HuH-7 (cell line): ENCODE measurements at places on chromosomes 12 and 14.

DNA sequence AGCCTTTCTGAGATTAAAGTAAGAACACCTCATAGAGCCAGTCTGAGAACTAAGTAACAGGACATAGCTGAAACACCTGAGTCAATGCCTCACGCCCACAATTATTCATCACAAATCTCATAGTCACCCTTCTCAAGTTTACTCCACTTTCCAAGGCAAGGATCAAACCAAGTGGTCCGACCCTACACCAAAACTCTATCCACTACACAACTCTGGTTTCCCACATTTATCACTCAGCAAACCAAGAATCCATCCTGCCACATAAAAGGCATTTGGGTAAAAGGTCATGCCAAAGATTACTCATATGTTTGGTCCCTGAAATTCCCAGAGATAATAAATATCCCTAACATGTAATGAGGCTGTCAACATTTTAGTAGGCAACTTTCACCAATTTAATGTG is 144.1 kb downstream of the RPAP3 start:
- DNase-seq = no peak

GRCh38 chr12:124497039-124497438 is 70.4 kb downstream of the NCOR2 start:
- DNase-seq = no peak

DNA sequence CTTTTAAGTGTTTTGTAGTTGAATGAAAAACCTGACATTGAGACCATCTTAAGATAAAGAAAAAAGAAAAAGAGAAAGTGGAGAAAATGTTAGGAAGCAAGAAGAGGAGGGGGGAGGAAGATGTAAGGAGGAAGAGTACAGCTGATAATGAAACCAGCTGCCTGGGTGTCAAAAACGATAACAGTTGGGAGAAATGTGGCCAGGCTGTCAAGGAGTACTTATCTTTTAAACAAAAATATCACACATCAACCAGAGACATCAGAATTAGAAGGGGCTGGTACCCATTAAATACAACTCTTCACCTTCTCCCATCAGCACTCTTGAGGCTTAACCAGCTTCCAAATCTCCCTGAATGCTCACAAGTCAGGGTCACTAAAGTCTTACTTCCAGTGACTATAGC is 4.5 kb downstream of the SLC11A2 start:
- DNase-seq = no peak

DNA sequence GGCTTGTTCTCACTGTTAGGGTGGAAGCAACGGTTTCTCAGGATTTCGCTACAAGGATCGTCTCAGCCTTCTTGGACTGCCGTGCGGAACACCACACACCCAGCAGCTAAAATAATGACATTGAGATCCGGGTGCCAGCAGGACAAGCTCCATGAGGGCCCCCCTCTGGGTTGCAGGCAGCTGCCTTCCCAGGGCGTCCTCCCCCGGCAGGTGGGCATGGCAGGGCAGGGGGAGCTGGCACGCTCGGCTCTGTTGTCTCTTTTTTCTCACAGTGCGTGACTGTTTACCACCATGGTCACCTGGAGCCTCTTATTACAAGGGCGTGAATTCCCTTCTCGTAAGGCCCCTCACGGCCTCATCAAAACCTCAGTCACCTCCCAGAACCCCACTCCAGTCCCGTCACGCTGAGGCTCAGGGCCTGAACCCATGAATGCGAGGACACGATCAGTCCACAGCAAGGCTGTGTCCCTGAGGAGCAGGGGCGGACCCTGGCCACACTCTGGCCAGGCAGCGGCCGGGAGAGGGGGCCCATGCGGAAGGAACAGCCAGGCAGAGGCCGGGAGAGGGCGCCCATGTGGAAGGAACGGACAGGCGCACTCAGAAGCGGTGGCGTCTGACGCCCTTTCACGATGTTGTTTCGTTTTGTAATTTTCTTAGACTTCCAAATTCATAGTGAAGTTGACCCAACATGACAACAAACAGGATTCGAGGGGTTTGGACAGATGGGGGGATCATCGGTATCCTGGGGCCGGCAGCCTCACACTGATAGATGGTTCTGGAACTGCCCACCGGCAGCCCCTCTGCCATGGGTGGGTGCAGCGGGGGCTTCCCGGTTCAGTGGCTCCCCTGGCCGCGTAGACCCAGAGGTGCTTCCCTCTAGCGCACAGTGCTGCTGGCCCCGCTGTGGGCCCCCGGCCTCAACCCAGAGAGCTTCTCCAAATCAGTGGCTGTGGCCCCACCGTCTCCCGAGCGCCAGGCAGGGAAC is 10.0 kb downstream of the LRCOL1 start:
- DNase-seq = peak; percentile 85

- DNase-seq = no peak
Measured at GRCh38 chr12:27158297-27158696, 75.9 kb upstream of the C12orf71 start.

DNA sequence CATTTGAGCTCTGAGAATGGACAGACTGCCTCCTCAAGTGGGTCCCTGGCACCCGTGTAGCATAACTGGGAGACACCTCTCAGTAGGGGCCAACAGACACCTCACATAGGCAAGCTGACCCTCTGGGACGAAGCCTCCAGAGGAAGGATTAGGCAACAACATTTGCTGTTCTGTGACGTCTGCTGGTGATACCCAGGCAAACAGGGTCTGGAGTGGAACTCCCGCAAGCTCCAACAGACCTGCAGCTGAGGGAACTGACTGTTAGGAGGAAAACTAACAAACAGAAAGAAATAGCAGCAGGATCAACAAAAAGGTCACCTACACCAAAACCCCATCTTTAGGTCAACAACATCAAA is 69.6 kb downstream of the CEP83 start:
- no peak for DNase-seq

- no peak for DNase-seq
Measured at GRCh38 chr14:24291446-24292117, 8.0 kb downstream of the DHRS1 start.

- no peak for DNase-seq
Measured at GRCh38 chr14:95511687-95512086, 4.8 kb downstream of the SYNE3 start.

- DNase-seq = no peak
Measured at GRCh38 chr12:60930151-60930550, 1330.1 kb upstream of the USP15 start.

GRCh38 chr12:82857276-82857675 is 170.6 kb downstream of the TMTC2 start:
- DNase-seq = no peak

GRCh38 chr12:132454933-132455418 is 35.0 kb upstream of the FBRSL1 start:
- DNase-seq = no peak

- DNase-seq = no peak
Measured at GRCh38 chr12:107379852-107380567, 286.7 kb upstream of the CRY1 start.

- no peak for DNase-seq
Measured at GRCh38 chr14:91108941-91109611, 4.8 kb upstream of the DGLUCY start.

GRCh38 chr12:63410197-63410596 is 258.1 kb downstream of the DPY19L2 start:
- DNase-seq = no peak

- DNase-seq = no peak
Measured at GRCh38 chr12:124542021-124542949, 25.1 kb downstream of the NCOR2 start.

- no peak for DNase-seq
Measured at GRCh38 chr14:76280221-76280620, 95.7 kb upstream of the ESRRB start.

DNA sequence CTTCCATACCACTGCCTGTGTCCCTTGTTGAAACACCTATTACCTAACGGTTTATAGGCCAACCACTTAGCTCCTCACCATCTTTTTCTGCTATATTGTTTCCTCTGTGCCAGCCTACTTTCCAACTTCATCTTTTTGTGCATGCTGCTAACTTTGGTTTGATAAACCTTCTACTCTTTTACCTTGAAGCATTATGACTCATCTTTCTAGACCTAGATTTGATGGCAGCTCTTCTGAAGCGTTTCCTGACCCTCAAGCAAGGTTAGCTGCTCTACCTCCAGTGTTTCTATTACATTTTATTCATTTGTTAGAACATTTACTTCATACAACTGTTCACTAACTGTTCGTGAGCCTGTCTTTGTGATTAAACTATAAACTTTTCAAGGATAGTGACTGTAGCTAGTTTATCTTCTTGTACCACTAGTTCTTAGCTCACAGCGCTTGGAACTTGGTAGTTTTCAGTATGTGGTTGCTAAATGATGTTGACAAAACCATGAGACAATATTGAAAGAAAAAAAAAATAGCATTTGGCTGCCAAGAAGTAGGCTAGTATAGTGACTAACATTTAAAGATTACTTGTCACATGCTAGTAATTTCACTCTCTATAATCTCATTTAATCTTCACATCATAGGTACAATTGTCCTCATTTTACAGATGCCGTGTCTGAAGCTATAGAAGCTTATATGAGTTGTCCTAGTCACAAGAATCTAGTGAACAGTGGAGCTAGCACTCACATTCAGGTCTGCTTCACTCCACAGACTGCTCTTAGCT is 79.5 kb downstream of the APAF1 start:
- no peak for DNase-seq

DNA sequence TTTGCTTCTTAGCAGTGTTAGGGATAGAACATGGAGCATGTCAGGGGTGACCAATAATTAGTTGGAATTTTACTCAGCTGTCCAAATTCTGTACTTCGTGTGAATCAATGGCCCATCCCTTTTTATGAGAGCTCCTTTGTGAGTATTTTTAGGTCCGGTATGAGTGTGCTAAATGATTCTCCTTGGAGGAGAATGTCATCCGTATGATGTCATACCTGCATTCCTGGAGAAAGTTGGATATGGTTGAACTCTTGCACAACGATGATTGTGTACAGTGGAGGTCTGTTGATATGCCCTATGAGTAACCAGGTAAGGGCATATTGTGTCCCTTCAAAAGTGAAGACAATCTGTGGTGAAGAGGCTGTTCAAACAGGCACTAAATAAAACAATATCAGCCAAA is 400.8 kb downstream of the GXYLT1 start:
- peak; percentile 11 for DNase-seq

DNA sequence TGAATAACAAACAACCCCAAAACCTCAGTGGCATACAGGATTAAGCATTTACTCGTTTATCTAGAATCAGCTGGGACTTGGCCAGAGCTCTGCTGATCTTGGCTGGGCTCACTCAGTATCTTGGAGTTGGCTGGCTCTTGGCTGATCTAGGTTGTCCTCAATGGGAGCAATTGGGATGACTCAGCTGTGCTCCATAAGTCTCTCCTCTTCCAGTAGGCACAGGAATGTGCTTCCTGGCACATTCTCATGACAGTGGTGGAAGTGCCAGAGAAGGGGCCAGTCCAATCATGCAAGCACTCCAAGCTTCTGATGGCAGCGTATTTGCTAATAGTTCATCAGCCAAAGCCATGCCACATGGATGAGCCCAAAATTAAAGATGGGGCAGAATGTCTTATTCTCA is 41.7 kb upstream of the ANO4 start:
- DNase-seq = no peak

- no peak for DNase-seq
Measured at GRCh38 chr12:47337581-47337980, 257.8 kb upstream of the AMIGO2 start.

- no peak for DNase-seq
Measured at GRCh38 chr14:34640826-34641225, 10.9 kb upstream of the SNX6 start.

DNA sequence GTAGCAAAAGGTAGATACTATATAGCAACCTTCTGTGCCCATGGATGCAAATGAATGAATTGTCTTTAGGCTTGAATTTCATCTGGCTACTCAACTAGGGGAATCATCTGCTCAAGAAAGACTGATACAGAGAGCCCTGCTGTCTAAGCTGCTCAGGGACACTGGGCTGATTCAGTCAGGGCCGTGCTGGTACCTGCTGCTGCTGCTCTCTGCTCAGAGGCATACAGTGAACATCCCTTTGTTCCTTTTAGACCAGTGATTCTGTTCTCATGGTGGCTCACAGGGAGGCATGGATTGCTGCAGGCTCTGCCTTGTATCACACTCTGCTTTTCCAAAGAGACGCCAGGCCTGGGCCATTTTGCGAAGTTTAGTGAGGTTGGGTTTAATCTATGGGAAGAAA is 14.1 kb downstream of the EIF2B2 start:
- no peak for DNase-seq

DNA sequence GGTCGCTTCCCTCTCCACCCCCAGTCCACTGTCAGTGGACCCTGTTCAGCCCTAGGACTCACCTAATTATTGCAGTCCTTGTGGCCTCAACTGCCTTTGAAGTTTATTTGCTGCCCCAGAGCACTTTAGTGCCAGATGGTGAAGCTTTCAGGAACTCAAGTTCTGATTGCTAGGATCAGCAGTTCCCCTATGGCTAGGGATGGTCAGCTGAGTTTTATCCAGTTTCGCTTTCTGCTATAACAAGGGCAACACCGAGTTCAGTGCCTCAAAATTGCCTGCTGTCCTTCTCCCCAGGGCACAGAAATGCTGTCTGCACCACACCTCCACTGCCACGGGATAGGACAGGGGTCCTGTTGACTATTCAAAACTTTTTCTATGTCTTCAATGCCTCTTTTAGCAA is 295.0 kb downstream of the GPHN start:
- no peak for DNase-seq

DNA sequence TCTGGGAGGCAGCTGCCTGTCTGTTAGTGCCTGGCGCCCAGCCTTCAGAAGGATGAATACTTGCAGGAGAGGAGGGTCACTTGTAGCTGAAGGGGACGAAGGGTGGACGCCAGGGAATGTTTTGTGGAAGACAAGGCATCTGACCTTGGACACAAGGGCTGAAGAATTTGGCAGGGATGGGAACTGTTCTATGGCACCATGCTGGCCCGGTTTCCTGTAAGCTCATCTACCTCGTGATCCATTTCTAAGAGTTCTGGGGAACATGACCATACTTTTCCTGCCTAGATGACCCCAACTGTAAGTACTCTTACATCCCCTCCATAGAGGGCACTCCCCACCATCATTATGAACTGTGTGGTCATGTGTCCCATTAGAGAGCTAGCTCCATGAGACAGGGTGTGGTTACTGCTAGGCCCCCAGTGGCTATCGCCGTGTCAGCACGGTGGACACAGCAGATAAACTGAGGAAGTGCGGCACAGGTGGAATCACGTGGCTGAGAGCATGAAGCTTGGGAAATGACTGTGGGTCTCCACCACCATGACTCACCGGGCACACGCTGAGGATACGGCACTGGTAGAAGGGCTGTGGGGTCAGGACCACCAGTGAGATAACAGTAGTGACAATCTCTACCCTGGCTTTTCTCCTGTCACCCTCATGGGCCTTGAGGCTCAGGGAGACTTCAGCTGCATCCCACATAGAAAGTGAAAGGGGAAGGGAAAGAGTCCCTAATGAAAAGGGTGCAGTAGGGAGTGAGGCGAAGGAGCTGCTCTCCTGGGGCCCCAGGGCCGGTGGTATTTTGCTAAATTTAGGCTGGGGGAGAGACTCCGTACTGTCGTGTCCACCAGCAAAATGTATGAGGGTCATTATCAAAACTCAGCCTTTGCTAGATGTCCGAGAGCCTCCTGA is 252.6 kb downstream of the FOXN3 start:
- no peak for DNase-seq

DNA sequence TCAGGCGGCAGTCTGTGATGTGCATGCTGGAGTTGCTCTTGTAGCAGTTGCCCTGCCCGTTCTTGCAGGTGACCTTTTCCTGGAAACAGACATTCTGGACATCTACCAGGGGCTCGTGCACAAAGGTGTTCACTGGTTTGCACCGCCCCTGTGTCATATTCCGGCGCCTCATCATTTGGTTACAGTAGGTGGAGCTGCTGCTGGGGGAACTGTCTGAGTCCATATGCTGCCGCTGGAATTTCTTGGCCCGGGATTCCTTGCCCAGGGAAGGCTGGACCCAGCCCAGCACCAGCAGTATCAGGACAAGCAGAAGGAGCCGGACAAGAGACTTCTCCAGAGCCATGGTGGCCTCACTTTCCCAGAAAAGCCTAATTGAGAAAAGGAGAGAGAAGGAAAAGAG is 918 bp downstream of the RNASE1 start:
- DNase-seq = no peak
